Left ventricle myocardium superior (tissue), 1 donor: ENCODE measurements at places on chromosomes 2 and 18. TPM values are rescaled to one million over a fixed set of nuclear protein-coding genes. Genes with fewer than 3 reads are reported as not detected.

The PIEZO2 gene
- total RNA-seq = 1.1 TPM

The CRYGC gene
- total RNA-seq = not detected

The VWA3B gene
- total RNA-seq = not detected

GRCh38 chr2:176115883-176116813 is at the start of gene HOXD10:
Gene HOXD10, plus strand, starts transcription at chr2:176116778. Its CDS starts 56 bp downstream, at chr2:176116834.
- DNase-seq = no peak
